Stimulated activated naive CD8-positive, alpha-beta T cell treated with anti-CD3 and anti-CD28 coated beads, Interleukin-15, Interleukin-2, amounts not matched to agents 100 U/mL and 50 U/mL, for 24 hours (primary cell): ENCODE measurements at places on chromosomes 7 and 10.

- no peak for DNase-seq
These were observed 66.6 kb downstream of the GLCCI1 start for GRCh38 chr7:8035192-8035591.

- no peak for DNase-seq
These were observed 30.4 kb downstream of the SVIL start for GRCh38 chr10:29604291-29604825.

GRCh38 chr10:99595236-99595635 lies 25.0 kb downstream of the SLC25A28 start:
- no peak for DNase-seq

GRCh38 chr7:63925626-63926460 lies 72.8 kb upstream of the ZNF722 start:
- DNase-seq: peak; percentile 86

DNA sequence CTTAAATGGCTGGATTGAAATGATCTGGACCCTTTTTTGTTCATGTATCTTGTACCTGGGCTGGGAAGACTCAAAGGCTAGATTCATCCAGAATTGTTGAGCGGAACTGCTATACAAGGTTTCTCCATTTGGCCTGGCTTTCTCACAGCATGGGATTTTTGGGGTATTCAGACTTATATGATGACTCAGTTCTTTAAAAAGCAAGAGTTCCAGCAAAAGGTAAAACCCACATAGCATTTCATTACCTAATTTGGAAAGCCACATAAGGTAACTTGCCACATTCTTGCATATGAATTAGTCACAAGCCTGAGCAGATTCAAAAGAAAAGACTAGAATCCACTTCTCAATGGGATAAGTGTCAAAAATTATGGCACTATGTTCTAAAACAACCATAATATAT lies 137.4 kb downstream of the HGF start:
- DNase-seq: no peak

DNA sequence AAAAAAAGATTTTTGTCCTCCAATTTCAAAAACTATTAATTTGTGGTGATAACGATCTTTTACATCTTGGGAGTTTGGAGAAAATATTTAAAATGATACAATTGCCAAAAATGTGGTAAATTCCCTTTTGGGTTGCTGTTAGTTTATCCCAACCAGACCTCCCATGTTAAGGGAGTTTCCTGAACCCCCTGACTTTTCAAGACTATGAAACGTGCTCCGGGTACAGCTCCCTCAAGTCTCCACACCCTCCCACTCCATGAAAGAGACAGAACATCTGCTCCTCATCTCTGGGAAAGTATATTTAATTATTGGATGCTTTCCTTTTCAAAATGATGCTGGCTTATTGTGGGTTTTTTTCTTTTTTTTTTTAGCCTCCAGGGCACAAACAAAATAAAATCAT lies 534.6 kb upstream of the NRP1 start:
- DNase-seq: no peak

- no peak for DNase-seq
These were observed 99.9 kb downstream of the GPR26 start for GRCh38 chr10:123766012-123766411.

DNA sequence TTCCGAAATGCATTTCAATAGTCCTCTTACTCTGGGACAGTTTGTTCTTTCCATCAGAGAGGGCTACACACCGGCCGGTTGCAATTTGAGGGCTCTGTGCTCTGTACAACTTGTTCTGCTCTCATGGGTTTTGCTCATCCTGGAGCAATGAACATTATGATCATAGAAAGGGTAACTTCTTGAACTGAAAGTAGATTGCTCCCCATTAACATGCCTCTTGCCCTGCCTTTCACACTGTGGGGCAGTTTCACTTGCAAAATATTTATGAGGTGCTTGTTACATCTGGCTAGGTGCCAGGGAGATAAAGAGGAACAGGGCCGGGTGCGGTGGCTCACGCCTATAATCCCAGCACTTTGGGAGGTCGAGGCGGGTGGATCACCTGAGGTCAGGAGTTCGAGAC lies 97.3 kb upstream of the MPP7 start:
- DNase-seq: no peak

- no peak for DNase-seq
These were observed 25.9 kb downstream of the HELLS start for GRCh38 chr10:94571528-94571927.

DNA sequence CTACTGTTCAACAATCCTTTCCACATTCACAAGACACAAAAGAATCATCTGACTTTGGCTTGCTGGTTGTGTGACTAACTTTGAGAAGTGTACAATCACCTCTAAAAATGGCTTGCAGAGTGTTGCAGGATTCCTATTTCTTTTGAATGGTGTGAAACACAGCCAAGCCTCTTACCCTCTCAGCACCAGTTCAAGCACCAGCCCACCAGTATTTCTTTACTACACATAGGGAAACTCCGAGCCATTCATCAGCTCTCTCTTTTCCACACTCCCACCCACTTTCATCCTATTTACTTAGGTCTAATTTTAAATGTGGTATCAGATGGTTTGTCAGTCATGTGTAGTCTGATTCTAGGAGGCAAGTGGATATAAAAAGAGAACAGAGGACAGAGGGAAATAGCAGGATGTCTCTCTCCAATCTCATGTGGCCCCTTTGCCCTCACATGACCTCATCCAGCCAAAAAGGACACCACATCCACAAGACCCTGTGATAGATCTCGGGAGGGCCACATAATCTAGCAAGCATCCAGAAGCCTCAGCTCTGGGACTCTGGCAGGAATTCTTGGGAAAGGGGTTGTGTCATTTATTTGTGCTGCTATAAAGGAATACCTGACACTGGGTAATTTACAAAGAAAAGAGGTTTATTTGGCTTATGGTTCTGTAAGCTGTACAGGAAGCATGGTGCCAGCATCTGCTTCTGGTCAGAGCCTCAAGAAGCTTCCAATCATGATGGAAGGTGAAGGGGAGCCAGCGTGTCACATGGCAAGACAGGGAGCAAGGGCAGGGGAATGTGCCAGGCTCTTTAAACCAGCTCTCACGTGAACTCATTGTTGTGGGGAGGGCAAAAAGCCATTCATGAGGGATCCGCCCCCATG lies 66.8 kb upstream of the NEBL start:
- no peak for DNase-seq

GRCh38 chr7:151137791-151138152 lies 29.7 kb downstream of the GBX1 start:
- no peak for DNase-seq

- DNase-seq: no peak
These were observed 50.3 kb upstream of the MACC1 start for GRCh38 chr7:20267482-20267881.

DNA sequence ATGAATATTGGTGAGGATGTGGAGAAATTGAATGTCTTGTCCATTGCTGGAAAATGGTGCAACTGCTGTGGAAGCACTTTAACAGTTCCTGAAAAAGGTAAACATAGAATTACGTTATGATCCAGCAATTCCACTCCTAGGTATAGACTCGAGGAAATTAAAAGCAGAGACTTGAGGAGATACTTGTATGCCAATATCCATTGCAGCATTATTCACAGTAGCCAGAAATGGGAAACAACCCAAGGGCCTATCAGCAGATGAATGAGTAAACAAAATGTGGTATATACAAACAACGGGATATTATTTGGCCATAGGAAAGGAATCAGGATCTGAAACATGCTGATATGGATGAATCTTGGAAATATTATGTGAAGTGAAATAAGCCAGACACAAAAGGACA lies 32.5 kb upstream of the MTURN start:
- DNase-seq: no peak

- DNase-seq: no peak
These were observed 409.2 kb upstream of the KLF6 start for GRCh38 chr10:4194231-4194630.

GRCh38 chr7:9945131-9945530 lies 1028.5 kb upstream of the PHF14 start:
- DNase-seq: no peak

- no peak for DNase-seq
These were observed 191.2 kb upstream of the SH2B2 start for GRCh38 chr7:102095321-102096011.

- DNase-seq: no peak
These were observed 314.9 kb upstream of the AOAH start for GRCh38 chr7:37039131-37039749.

DNA sequence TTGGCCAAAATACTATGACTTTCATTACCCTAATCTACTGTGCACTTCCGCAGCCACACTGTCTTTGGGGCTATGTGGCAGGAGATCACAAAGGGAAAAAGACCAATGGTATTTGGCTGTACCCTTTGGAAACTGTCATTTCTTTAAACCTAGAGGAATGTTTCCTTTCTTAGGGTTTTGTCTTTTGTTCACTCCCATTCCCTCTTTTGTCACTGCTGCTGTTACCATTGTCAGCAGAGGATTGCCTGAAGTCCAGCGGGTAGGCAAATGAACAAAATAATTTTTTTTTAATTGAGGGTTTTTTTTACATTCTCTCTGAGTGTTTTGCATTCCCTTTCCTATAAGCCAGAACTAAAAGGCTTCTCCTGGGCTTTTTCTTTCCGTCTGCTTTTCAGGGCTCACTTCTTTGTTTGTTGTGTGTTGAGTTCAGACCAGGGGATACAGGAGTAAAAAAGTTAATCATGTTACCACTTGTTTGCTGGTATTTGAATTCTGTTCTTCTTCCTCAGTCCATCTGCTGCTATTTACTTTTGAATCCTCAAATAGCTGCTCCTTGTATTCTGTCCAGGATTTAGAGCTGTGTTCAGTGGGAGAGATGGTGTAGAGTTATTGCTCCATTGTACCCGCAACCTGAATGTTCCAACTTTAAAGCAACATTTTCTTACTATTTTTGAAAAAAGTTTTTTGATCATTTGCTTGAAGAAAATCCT lies 374.6 kb downstream of the SUGCT start:
- DNase-seq: no peak

GRCh38 chr10:79170993-79171392 lies 102.2 kb downstream of the ZMIZ1 start:
- DNase-seq: no peak

DNA sequence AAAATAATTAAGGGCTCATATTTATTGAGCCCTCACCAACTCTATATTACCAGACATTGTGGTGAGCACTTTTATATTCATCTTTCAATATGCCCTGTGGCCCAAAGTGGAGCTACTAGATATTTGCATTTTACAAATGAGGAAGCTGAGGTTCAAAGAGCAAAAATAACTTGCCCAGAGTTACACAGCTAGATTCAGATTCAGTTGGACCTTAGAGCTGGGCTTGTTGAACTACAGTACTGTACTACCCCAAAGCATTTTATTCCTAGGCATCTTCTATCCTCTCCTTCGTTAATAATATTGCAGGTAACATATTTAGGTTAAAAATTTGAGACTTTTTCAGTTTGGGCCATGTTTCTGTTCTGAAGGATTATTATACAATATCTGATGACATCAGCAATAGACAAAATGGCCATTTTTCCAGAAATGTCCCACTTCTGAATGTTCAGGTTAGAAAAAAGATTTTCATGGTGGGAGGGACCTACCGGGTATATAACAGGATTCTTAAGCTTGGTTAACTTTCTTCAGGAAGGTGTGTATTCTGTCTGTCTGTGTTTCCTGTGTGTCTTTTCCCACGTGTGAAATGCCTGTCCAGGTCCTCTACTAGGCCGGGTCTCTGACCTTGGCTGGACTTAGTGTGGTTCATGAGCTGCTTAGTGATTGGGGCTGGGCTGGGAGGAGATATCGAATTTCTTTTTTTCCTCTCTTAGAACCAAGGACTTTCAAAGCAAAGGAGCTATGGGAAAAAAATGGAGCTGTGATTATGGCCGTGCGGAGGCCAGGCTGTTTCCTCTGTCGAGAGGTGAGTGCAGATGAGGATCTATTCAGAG lies 13.6 kb downstream of the PRXL2A start:
- no peak for DNase-seq

DNA sequence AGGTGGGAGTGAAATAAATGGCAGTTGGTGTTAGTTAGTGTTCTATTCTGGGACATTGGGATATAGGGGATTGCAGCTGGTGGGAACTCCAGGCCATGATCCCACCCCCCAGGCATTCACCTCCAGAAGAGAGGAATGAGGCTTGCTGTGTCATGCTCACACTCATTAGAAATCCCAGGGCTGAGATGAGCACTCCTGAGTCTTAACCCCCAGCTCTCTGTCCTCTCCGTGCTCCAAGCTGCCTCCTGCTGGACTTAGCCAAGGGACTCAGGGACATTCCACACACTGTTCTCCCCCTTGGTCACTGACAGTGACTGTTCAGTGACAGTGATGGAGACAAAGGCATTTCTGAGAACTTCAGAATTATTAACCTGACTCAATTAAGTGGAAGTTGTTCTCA lies 21.5 kb downstream of the CYP26A1 start:
- no peak for DNase-seq

DNA sequence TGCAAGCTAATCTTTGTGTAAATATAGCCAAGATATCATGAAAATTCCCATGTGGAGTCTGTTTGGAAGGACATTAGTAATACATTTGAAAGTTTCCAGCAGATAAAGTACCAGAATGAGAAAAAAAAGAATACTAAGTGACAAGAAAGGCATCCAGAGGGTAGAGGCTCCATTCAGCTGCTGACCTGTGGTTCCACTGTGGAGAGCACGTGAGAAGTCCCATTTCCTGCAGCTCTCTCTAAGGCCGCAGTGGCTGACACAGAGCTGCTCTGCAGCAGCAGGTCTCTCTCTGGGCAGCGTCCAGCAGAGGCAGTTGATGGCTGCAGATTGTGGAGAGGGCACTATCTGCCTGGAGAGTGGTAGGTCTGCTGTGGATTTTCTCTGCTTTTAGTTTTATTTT lies 100.1 kb upstream of the TMEM72 start:
- no peak for DNase-seq

DNA sequence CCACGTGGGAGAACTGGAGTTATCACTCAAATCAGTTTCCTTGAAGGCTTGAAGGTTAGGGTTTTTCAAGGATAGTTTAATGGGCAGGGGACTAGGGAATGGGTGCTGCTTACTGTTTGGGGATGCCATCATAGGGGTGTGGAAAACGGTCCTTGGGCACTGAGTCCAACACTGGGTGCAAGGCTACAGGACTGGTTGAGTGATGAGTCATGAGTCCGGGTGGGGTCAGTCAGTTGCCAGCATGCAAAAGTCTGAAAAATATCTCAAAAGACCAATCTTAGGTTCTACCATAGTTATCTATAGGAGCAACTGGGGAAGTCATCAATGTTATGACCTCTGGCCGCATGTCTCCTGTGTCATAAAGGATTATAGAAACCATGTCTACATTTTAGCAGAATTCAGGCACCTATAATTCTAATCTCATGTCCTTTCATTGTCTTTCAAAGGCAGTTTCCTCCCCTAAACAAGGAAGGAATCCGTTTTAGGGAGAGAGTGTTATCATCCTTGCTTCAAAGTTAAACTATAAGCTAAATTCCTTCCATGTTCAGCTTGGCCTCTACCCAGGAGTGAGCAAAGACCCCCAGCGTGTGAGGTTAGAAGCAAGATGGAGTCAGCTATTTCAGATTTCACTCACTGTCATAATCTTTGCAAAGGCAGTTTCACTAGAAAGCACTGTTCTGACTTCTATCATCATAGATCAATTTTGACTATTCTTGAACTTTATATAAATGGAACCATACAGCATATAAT lies 94.5 kb downstream of the COL26A1 start:
- no peak for DNase-seq

- DNase-seq: no peak
These were observed 13.5 kb downstream of the AQP1 start for GRCh38 chr7:30925117-30925516.

- DNase-seq: no peak
These were observed 4.8 kb downstream of the AKAP9 start for GRCh38 chr7:91945476-91945875.
